ENCODE measurements at places on chromosomes 13 and 19.

GRCh38 chr13:104871456-104871855 lies 1664.0 kb downstream of the EFNB2 start:
- DNase-seq: no peak

DNA sequence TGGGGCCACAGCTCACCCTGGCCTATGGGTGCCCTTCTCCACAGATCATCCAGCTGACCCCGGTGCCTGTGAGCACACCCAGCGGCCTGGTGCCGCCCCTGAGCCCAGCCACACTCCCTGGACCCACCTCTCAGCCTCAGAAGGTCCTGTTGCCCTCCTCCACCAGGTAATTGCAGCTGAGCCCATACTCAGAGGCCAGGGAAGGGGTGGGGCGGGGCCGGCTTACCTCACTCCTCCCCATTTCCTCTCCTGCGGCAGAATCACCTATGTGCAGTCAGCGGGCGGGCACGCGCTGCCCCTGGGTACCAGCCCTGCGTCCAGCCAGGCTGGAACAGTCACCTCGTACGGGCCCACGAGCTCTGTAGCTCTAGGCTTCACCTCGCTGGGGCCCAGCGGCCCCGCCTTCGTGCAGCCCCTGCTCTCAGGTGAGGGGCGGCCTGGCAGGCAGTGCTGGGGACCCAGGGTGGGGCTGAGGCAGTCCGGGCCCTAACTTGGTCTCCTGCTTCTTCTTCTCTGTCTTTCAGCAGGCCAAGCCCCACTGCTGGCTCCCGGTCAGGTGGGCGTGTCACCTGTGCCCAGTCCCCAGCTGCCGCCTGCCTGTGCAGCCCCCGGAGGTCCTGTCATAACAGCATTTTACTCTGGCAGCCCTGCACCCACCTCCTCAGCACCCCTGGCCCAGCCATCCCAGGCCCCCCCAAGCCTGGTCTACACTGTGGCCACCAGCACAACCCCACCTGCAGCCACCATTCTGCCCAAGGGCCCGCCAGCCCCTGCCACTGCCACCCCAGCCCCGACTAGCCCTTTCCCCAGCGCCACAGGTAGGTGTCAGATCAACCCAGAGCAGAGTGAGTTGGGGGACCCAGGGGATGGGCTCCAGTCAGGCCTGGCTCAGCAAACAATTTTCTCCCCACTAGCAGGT lies 9.6 kb upstream of the PRR19 start:
- DNase-seq: no peak

DNA sequence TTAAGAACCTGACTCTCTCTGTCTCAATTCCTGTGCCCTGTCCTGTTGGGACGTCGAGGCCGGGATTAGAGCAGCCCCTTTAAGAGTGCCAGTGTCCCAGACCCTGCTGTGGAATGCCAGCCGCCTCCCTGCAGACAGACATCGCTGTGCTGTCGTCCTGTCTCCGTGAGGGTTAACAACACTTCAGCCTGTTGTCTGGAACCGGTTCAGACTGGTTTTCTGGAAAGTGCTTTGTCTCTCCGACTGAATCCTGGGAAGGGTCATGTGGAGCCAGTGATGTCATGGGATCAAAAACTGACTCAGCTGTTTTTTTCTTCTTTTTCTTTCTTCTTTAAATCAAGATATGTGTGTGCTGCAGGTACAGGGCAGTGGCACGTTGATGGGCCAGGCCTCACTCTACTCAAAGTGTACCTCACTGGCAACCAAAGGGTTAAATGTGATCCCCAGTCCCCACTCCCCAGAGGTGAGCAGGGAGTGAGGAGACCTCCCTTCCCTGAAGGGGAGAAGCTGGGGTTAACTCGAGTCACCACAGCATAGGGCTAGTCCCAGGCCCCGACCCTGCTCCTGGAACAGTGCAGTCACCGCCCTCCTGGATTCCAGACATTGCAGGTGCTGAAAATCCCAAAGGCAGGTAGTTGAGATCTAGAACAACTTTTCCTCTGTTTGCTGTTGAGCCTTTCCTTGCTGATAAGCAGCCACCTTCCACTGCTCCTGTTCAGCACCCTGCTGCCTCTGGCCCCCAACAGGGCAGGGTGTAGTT lies 50.8 kb downstream of the TSSK6 start:
- no peak for DNase-seq

DNA sequence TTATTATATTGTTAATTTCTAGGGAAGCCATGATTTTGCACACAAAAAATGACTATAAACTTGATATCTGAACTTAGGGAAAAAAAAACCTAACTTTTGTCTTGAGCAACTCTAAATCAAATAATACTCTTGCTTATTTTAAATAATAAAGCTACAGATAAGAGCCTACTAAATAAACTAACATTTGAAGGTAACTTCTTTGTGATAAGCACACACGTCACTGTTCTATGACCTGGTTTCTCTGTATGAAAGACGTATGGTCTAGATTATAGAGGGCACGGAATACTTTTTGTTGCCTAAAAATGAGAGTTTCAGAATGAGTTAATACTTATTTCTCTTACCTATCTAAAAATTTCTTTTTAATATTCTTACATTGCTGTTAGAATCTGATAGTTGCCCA lies 603.2 kb downstream of the DCT start:
- no peak for DNase-seq

DNA sequence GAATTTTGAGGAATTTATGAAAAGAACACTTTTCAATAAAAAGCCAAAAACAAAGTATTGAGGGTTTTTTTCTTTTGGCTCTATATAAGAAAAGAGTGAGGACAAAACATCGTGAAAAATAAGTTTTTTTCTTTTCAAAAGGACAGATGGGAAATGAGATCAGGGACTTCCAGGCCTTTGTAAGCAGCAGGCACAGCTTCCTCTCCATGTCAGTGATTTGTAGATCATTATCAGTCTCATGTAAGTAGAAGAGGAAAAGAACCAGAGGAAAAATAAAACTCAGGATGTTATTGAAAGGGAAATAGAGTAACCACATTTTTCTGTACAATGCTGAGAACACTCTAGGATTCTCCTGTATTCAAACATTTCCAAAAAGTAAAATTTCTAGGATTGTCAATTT lies 29.9 kb downstream of the DOCK9 start:
- DNase-seq: no peak

DNA sequence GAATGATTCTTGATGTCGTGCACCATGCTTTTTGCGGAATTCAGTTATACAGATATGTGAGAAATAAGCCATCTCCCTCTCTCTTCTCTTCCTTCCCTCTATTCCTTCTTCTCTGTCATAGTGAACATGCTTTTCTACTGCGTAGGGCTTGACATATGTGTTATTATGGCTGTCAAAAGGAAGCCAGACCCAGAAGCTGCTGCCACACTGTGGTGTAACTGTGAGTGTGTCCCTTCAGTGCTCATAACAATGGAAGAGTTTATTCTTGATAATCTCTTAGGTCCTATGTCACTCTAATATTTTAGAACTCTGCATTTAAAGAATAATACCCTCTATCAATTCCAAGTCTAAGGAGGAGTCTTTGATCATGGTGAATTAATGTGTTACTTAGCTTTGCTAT lies 208.9 kb upstream of the TMTC4 start:
- no peak for DNase-seq

- DNase-seq: no peak
Measured at GRCh38 chr13:35143123-35143522, 201.1 kb downstream of the NBEA start.

- DNase-seq: peak; percentile 40
Measured at GRCh38 chr13:43348397-43348796, 325.0 kb downstream of the DNAJC15 start.

- no peak for DNase-seq
Measured at GRCh38 chr13:72199640-72200039, 332.6 kb upstream of the DACH1 start.

GRCh38 chr13:48505597-48506091 lies 27.2 kb downstream of the RCBTB2 start:
- DNase-seq: no peak

DNA sequence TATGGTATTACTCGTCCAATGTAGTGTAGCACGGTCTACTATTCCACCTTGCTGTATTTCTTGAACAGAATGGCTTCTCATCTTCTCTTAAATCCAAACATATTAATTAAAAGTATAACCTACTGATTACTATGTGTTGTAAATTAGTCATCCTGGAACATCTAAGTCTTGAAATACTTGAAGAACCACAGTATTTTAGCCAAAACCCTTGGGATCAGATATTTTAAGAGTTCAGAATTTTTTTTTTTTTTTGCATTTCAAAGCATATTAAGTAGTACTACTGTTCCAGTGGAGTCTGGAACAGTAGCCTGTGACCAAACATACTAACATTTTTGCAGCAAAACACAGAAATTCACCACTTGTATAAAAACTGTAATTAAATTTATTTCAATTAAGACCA lies 30.1 kb downstream of the ZC3H13 start:
- DNase-seq: no peak

DNA sequence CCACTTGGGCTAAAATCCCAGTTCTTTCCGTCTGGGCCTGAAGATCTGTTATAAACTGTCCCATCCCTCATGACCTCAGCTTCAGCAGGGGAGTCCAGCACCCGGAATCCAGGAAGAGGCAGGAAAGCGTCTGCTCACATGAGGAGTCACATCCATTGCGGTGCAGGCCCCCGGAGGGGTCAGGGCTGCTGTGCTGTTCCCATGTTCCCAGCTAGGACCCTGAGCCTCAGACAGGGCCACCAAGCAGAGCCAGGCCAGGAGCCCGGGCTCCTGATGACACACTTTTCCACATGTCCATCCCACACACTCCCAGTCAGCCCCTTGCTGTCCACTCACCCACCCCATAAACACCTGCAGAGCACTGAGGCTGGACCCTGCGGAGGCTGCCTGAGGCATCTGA lies 45.3 kb upstream of the VSTM2B start:
- no peak for DNase-seq

GRCh38 chr19:48292798-48293197 lies 22.9 kb downstream of the ZNF114 start:
- peak; percentile 84 for DNase-seq

DNA sequence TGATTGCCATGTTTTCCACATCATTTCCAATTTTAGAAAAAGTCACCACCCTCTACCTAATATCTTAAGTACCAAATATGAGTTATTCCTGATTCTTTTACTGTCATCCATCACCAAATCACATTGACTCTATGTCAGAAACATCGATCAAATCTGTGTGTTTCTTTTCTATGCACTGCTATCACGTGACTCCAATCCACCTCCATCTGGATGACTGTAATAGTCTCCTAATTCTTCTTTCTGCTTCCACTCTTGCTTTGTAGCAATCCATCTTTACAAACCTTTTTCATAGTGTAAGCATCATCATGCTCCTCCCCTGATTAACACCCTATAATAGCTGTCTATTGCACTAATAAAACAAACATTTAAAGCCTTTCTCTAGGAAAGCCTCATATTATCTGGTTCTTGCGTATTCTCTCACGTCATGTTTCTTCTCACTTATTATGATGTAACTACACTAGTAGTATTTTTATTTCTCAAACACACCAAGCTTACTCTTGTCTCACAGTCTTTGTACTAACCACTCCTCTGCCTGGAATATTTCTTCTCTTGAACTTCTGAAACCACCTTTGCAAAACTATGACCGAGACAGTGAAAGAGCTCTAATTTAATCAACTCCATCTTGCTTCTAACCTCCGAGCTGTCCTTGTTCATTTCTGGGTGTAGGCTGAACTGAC lies 10.7 kb upstream of the FPR3 start:
- DNase-seq: no peak

- DNase-seq: no peak
Measured at GRCh38 chr13:40139896-40140520, 484.5 kb downstream of the COG6 start.

DNA sequence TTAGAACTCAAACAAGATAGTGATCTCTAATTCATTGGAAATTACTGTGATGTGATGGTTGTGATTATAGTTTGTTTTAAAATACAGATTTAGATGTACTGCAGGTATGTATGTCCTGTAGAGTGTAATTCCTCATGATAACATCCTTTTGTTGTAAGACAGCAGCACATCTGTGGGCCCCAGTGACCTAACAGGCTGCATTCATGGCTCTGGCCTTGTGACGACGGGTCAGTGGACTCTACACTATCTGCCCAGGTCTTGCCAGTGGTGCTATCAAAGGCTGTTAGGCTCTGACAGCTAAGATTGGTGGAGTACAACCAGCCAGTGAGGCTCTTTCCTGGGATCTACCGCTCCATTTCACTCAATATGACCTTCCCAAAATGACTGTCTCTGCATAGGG lies 158.4 kb downstream of the MTUS2 start:
- no peak for DNase-seq

GRCh38 chr19:38464421-38465082 lies 31.1 kb downstream of the RYR1 start:
- DNase-seq: no peak

DNA sequence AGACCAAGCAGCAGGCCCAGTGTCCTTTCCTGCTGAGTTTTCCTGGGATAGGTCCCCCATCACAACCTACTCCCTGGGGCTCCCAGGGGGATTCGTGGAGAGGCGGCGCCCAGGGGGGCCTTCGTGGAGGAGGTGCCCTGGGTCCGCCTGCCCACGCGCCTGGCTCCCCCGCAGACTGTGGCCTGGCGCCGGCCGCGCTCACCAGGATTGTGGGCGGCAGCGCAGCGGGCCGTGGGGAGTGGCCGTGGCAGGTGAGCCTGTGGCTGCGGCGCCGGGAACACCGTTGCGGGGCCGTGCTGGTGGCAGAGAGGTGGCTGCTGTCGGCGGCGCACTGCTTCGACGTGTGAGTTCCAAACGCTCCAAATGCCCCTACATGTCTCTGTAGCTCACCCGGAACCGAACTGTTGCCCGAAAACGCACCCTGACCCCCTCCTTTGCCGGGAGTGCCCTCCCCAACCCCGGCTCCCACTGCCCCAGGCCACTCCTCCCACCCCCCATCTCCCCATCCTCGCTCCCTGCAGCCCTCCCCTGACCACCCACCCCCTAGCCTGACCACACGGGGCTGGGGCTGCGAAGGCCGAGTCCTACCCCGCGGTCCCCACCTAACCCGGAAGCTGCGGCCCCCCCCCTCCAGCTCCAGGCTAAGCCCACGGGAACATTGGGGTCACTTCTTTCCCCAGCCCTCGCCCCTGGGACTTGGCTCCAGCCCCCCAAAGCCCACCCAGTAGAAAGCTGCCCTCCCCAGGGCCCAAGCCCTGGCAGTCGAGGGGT lies 3.3 kb downstream of the TIMM13 start:
- no peak for DNase-seq

DNA sequence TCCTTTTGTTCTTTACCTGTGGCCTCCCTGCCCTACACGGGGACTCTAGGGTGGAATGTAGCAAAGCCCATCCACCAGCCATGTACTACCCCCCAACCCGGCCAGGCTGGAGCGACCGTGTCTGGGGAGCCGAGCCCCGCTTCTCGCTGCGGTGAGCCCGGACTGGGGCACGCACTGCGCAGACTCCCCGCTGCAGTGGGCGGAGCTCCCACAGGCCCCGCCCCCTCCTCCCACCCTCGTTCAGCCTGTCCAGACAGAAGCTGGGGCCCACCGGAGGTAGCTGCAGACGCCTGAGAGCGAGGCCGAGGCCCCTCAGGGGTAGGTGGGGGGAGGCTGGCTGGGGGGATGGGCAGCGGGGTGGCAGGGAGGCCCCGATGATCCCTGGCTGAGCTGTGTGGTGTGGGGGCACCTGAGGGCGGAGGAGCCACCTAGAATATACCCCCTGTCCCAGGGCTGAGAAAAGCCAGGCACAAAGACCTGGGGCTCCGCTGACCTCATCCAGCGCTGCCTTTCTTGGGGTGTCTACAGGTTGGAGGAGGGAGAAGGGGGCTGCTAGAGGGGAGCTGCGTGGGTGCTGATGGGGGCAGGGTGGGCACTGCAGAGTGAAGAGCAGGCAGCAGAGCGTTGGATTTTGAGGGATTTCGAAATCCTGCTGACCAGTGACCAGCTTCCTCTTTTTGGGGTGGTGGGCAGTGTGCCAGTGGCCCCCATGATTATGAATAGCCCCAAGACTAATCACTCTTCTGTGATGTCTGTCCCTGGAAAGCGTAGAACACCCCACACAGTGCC lies 17.3 kb downstream of the PLD3 start:
- DNase-seq: peak; percentile 53
